ENCODE measurements at places on chromosomes 1 and 21. TPM values are rescaled to one million over a fixed set of nuclear protein-coding genes. Genes with fewer than 3 reads are reported as not detected.
A peak's percentile ranks its signal among the peaks of the same experiment; 100 is the strongest.

DNA sequence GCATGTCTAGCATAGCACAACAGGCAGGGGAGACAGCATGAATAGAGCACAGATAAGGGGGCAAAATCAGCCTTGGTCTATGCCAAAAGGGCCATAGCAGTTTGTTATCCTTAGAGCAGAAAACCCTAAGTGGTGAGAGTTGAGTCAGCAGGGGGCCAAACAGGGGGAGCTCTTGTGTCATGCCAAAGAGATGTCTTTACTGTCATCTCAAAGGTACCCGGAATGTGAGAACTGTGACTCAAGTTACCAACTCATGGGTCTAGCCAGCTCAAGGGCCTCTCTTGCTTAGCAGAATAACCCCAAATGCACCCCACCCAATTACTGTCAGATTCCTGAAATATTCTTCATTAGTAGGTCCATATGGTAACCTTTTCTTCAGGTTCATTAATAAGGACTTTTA, 45.9 kb upstream of the NRDC start:
- DNase-seq, result no peak

- peak; percentile 42 for DNase-seq
Observed at GRCh38 chr1:203038891-203039608, 12.8 kb downstream of the PPFIA4 start.

DNA sequence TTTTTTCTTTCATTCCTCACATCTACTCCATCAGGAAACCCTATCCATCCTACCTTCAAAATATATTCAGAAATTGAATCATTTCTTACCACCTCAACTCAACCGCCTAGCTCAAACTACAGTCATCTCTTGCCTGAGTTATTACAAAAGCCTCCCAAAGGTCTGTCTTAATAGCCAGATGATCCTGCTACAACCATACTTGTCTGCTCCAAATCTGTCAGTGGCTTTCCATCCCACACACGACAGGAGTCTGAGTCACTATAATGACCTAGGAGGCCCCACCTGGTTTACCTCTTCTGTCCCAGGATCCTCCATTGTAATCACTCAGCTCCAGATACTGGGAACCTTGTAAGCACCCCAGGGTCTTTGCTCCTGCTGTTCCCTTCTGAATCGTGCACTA, 37.1 kb upstream of the IL12RB2 start:
- DNase-seq, result no peak

DNA sequence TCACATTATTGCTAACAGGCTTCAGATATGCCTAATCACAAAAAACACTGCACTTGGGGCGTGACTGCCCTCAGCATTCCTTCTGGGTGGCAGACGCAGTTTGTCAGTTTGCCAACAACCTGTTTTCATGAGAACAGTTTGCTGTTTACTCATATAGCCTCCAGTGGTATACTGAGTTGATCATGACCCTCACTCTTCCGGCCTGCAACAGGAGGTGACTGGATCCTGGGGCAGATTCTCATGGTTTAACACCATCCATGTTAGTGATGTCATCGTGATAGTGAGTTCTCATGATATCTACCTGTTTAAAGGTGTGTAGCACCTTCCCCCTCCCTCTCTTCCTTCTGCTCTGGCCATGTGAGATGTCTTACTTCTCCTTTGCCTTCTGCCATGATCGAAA, 555.2 kb downstream of the PLPP3 start:
- no peak for DNase-seq

DNA sequence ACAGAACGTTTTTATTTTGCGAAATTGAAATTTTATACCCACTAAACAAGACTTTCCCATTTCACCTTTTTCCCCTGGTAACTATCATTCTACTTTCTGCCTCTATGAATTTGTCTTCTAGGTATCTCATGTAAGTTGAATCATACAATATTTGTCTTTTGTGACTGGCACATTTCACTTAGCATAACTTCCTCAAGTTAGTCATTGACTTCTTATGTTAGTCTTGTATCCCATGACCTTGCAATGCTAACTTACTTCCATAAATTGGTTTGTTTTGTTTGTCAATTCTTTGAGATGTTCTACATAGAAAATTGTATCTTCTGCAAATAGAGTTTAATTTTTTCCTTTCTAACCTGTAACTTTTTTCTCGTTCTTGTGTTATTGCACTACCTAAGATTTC, 26.9 kb downstream of the SH3BP5L start:
- DNase-seq, result no peak

- DNase-seq, result no peak
Observed at GRCh38 chr1:11500881-11501280, 21.9 kb downstream of the DISP3 start.

Gene ATAD3C
- total RNA-seq, result 0.89 TPM

GRCh38 chr1:81834268-81834667, 33.5 kb downstream of the ADGRL2 start:
- DNase-seq, result no peak
